ENCODE measurements at places on chromosomes 12 and 14.

DNA sequence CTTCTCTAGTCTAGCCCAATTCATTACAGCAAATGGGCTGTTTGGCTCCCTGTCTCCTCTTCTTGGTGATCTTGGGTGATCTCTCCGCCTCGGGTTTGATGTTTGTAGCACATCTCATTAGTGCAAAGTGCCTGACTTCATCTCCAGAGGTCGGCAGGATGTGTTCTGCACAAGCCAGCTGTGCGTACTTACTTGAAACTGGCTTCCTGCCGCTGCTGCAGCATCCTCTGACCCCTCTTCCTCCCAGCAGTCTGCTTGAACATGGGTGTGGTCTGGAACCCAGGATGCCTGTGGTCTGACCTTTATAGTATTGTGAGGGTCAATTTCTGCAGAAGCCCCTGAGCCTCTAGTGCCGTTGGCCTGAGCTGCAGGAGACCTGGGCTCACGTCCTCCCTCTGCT is 99.2 kb downstream of the BEGAIN start:
- DNase-seq: no peak

DNA sequence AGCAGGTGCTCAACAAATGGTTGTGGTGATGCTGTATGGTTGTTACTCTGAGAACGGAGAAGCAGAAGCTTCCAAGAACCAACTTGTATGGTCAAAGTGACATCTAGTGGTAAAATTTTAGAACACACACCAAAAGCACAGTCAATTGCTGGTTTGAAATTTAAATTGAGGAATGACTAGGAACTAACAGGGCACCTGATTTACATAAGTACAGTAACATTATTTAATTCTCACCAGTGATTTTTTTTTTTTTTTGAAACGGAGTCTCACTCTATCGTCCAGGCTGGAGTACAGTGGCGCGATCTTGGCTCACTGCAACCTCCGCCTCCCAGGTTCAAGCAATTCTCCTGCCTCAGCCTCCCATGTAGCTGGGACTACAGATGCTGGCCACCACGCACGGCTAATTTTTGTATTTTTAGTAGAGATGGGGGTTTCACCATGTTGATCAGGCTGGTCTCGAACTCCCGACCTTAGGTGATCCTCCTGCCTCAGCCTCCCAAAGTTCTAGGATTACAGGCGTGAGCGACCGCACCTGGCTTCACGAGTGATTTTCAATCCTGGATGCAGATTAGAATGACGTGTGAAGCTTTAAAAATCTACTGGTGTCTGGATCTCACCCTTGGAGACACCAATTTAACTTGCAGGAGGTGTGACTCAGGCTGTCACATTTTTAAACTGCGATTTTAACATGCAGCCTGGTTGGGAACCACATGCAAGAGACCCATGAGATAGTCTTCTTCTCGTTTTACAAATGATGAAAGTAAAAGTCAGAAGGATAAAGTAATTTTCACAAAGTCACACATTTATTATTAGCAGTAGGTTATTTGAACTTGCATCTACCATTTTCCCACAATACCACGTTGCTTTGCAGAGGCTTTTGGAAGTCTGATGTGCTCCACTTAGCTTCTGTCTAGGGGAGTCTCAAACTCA is 14.1 kb upstream of the NUMB start:
- no peak for DNase-seq

GRCh38 chr14:69605738-69606137 is 5.7 kb upstream of the SUSD6 start:
- no peak for DNase-seq

GRCh38 chr12:129162805-129163204 is 309.5 kb downstream of the GLT1D1 start:
- DNase-seq: no peak

GRCh38 chr12:108634341-108634751 is 652 bp upstream of the SELPLG start:
- no peak for DNase-seq

GRCh38 chr14:104739546-104740516 is 13.1 kb upstream of the SIVA1 start:
- DNase-seq: no peak

DNA sequence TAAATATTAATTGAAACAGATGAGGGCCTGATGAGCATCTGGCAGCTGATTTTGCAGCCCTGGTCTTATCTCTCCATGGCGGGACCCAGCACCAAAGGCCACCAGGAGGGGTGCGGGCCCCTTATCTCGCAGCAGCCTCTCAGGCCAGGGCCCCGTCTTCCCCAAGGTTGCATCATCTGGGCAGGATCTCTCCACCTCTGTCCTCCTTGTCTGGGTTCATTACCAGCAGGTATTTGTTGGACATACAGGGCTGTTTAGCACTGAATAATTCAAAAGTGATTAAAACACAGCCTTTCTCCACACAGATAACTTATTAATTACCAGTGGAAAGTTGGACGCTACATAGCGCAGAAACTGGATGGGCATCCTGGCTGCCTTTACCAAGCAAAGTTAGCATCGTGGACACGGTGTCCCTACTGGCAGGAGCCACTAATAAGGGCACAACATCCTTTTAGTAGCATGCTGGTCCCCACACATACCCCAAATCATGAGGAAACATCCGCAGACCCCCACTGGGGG is 25.8 kb downstream of the TMEM120B start:
- DNase-seq: no peak

DNA sequence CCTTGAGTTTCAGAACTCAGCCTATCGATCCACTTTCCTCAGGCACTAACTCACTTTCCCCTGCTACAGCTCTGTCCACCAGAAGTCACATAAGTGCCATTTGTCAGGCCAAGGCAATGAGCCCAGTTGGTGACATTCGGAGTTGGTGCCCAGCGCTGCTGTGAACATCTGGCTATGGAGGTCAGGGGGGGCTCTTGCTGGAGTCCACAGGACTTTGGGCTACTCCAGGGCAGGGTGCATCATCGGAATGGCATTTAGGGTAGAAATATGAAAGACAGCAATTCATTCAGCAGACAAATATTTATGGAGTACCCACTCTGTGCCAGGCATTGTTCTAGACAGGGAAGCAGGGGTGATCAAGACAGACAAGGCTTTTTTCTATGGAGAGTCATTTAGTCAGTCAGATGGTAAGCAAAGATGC is 1.5 kb upstream of the PPP1CC start:
- DNase-seq: no peak

DNA sequence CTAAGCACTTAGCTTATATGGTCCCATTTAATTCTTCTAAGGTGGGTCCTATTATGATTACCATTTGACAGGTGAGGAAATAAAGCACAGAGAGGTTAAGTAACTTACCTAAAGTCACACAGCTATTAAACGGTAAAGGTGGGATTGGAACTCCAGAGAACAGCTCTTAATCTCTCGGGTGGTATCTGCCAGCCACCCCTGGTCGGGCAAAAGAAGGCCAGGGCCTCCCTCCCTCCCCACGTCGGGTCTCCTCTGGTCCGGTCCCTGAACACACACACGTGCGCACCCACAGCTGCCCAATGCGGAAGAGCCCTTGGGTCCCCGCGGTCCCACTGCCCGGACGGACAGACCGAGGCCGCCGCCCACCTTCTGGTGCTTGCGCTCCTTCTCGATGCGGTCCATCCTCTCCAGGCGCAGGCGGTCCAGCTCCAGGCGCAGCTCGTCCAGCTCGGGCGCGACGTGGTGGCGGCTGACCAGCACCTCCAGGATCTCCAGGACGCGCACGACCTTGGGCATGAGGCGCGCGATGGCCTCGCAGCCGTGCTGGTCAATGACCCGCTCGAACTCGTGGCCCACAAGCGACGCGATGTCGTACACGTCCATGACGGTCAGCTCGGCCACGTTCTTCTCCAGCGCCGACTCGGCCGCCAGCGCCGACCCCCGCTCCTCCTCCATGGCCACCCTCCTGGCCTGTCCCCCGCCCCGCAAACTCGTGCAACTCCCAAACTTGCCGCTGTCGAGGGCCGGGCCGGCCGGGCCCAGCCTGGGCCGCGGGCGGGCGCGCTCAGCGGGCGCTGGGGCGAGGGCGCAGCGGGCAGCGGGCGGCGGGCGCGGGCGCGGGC is 490 bp downstream of the RILPL1 start:
- no peak for DNase-seq

DNA sequence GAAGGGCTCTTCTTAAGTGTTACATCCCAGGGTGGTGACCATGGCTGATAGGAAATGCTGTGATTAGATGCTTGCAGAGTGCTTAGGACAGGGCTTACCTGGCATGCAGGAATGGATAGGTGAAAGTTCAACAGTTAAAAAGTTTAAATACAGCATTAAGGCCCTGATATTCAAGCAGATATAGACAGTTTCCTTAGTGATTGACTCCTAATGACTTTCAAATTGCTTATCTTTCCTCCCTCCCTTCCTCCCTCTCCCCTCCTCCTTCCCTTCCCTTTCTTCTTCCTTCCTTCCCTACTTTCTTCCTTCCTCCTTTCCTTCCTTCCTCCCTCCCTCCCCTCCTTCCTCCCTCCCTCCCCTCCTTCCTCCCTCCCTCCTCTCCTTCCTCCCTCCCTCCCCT is 244.6 kb upstream of the NOS1 start:
- DNase-seq: no peak

- no peak for DNase-seq
Observed at GRCh38 chr14:71621276-71621675, 311.0 kb upstream of the RGS6 start.

DNA sequence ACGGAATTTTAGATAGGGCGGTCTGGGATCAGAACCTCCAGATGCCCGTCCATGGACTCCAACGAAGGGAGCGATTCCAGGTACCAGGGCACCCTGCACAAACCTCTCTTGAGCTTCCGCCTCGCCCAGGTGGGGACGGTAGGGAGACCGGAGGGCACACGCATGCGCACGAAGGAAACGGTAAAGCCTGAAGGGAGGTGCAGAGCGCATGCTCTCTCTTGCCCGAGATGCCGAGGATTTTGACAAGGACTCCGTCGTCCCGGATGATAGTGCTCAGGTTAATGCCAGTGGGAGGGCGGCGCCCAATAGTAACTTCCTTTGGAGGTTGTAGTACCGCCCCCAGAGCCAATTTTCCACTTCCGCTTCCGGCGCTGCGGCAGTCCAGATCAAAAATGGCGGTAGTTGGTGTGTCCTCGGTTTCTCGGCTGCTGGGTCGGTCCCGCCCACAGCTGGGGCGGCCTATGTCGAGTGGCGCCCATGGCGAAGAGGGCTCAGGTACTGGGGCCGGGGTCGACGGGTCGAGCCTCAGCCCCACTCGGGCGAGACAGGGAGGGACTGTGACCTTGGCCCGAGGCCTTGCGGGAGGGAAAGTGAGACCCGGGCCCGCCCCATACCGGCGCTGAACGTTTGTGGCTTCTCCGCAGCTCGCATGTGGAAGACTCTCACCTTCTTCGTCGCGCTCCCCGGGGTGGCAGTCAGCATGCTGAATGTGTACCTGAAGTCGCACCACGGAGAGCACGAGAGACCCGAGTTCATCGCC is at the start of gene COX6A1:
TSS of gene COX6A1 (plus strand) at position 379 of the 760 bp plus-strand sequence. CDS start at position 393, 14 bp downstream.
- peak; percentile 94 for DNase-seq

GRCh38 chr12:112347581-112347982 is 34.6 kb downstream of the HECTD4 start:
- no peak for DNase-seq

DNA sequence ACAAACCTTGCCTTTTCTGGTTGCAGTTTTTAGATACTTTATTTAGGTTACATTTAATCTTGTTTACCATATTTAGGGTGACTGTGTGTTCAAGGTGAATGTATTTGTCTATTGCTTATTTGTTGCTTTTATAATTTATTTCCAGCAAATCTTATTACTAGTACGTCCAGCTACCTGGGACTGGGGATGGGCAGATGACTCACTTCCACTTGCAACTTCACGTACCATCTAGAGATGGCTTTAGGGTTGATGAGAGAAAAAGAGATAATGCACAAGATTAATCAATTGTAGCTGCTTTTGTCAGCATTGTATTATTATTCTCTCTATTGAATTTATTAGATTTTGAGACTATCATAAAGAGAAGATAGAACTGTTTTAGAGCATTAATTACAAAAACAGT is 5.1 kb downstream of the MIPOL1 start:
- no peak for DNase-seq

GRCh38 chr12:48907245-48907644 is 18.0 kb downstream of the FKBP11 start:
- no peak for DNase-seq

DNA sequence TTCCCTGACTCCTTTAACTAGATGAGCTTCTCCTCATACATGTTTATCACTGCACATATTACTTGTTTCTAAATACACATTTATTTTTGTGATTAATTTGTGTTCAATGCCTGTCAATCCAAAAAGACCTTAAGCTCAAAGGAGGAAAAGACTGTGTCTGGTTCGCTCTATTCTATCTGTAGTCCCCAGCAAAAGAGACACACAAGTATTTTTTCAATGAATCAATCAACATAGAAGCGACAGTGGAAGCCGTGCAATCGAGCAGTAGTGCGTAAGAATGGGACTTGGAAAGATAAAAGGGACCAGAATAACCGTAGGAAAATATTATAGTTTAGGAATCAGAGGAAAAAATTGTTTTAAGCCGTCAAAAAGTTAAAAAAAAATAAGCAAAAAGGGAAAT is 951 bp downstream of the WDHD1 start:
- no peak for DNase-seq

GRCh38 chr14:75506930-75507329 is 15.3 kb upstream of the BATF start:
- no peak for DNase-seq

- DNase-seq: no peak
Observed at GRCh38 chr14:70047598-70048312, 141.0 kb downstream of the SLC8A3 start.
